NCI-H2029 (cell line): ENCODE measurements at places on chromosomes 7 and 10.

- no peak for DNase-seq
These were observed 17.1 kb upstream of the LIPF start for GRCh38 chr10:88647061-88647615.

GRCh38 chr7:106372595-106373318 lies 88.0 kb upstream of the NAMPT start:
- no peak for DNase-seq

- no peak for DNase-seq
These were observed 1.7 kb upstream of the CCDC201 start for GRCh38 chr7:45874408-45875131.

DNA sequence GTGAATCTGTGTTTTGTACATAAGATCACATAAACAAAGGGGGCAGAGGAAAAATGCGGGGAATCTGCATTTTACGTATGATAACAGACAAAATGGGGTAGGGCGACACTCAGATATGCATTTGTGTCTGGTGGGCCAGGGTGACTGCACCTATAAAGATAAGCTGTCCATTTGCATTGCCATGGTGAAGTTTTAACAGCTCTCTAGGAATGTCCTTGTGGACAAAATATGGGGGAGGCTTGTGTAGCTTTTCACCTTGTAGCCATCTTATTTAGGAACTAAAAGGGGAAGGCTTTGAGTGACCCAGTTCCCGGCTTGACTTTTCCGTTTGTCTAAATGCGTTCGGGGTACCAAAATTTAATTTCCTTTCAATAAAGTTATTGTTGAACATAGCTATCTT lies 92.4 kb upstream of the AGBL3 start:
- DNase-seq = no peak

GRCh38 chr10:109902992-109903947 lies 20.0 kb downstream of the XPNPEP1 start:
- DNase-seq = no peak

GRCh38 chr10:83017076-83017867 lies 1122.0 kb upstream of the GHITM start:
- no peak for DNase-seq

DNA sequence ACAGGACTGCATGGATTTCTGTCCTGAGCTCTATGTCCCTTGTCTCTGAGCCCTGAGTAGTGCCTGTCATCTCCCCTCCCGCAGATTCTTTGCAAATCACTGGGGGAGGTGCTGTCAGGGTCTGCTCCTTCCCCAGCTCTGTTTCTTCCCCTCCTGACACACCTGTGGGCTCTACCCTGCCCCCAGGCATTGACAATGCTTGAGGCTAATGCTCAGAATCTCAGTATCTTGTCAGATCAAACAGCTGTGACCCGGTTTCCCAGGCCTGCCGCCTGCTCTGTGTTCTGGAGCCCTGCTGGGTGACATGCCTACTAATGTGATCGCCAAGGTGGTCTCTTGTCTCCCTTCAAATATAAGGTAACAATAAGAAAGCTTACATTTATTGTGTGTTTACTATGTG lies 209.0 kb downstream of the POU6F2 start:
- DNase-seq = no peak

DNA sequence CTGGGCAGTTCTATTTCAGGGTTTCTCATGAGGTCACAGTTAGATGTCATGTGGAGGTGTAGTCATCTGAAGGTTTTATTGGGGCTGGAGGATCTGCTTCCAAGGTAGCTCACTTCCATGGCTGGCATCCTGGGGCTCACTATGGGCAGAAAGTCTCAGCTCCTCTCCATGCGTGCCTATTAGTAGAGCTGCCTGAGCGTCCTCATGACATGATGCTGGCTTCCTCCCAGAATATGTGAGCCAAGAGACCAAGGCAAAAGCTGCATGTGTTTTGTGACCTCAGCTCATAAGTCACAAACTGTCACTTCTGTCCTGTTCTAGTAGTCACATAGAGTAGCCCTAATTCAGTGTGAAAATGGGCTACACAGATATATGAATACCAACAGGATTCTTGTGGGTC lies 524.4 kb downstream of the SUGCT start:
- no peak for DNase-seq

- no peak for DNase-seq
These were observed 15.1 kb downstream of the CNTNAP2 start for GRCh38 chr7:146131701-146132100.

- no peak for DNase-seq
These were observed 38.2 kb upstream of the PLEKHA1 start for GRCh38 chr10:122336332-122336731.

DNA sequence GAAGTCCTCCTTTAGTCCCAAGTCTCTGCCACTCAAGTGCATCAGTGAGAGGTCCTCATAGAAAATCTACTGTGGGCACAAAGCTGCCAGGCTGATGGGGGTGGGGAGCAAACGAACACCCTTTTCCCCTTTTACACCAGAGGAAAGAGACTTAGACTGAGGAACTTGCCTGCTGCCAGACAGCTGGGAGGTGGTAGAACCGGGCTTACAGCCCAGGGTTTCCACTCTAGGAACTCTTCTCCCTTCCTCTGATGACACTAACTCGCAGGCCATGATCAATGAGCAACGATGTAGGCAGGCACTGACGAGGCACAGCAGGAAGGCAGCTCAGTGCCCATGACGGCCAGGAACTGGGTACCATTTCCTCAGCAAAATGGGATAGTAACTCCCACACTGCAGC lies 11.0 kb upstream of the SH2D4B start:
- DNase-seq = no peak

GRCh38 chr10:52232561-52233350 lies 81.3 kb upstream of the DKK1 start:
- no peak for DNase-seq

DNA sequence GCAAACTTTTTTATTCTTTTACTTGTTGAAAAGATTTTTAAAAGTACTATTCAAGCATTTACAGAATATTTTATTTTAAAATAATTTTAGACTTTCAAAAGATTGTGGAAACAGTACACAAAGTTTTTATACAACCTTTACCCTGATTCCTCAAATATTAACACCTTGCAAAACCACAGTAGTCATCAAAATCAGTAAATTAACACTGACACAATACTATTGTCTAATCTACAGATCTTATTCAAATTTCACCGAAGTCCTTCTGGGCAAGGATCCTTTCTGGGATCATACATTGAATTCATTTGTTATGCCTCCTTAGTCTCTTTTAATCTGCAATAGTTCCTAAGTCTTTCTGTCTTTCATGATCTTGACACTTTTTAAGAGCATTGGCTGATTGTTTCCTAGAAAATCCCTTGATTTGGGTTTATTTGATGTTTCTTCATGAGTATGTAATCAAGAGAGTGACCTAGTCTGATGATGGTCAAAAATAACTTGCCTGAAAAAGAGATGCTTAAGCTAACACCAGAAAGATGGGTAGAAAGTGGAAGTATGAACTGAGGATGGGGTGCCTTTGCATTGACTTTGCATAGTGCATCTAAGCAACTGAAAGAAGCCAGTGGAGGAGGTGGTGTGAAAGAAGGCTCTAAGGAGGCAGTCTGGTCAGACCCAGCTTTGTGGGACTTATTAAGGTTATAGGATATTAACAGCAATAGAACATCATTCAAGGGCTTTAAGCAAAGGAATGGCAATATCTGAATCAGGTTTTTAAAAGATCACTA lies 9.7 kb downstream of the STAMBPL1 start:
- no peak for DNase-seq

GRCh38 chr7:103877565-103877964 lies 111.9 kb downstream of the RELN start:
- DNase-seq = no peak

DNA sequence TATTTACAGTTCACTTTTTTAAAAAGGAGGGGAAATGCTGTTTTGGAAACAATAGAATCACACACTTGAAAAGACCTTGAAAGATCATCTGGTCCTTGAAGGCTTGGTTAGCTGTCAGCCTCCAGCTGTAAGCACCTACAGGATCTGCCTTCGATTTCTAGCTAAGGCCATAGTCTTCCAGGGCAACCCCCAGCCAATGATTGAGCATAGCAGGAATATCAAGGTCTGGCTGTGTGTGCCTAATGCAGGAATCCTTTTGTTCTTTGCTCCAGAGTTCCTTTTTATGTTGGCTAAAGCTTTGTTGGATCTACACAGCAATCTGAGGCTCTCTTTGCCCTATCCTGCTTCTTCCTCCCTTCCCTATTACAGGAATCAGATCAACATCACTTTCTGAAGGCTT lies 5.2 kb upstream of the YAE1 start:
- DNase-seq = no peak

DNA sequence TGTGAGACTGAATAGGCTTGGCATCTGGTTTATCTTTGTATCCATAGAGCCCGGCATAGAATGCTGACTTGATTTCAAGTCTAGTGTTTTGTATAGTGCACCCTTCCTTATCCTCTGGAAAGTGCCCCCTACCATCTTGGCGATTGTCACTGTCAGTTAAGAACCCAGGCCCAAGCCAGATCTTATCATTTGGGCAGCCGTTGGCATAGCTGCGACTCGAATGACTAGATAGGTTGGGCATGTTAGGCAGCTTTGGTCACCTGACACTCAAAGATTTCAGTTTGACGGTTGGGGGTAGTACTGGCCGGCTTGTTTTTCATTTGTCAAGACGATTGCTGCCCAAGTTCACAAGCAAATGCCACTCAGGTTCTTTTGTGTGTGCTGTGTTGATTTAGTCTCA lies 6.6 kb downstream of the NIPSNAP2 start:
- DNase-seq = peak; percentile 78

GRCh38 chr10:21122907-21123306 lies 225.8 kb upstream of the NEBL start:
- no peak for DNase-seq

DNA sequence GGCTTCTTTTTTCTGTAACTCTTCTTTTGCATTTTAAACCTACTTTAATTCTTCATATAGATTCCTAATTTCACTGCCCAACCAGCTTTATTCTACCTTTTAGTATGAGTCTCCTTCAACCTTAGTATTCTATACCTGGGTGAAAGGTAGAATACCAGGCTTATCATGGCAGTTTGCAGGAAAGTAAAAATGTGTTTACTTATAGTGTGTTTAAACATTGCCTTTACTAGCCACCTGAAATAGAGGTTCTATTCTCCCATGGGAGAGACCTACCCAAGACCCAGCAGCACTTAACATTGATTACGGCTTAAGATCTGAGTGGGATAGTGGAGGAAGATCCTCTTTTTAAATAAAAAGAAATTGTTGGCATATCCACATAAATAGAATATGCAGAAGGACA lies 1.6 kb upstream of the MYPN start:
- no peak for DNase-seq

- no peak for DNase-seq
These were observed 53.3 kb downstream of the WIPF3 start for GRCh38 chr7:29859524-29860185.
